ENCODE measurements at places on chromosomes 6 and 20. TPM values are rescaled to one million over a fixed set of nuclear protein-coding genes. Genes with fewer than 3 reads are reported as not detected.

The ERVFRD-1 gene
- total RNA-seq = 0.14 TPM

DNA sequence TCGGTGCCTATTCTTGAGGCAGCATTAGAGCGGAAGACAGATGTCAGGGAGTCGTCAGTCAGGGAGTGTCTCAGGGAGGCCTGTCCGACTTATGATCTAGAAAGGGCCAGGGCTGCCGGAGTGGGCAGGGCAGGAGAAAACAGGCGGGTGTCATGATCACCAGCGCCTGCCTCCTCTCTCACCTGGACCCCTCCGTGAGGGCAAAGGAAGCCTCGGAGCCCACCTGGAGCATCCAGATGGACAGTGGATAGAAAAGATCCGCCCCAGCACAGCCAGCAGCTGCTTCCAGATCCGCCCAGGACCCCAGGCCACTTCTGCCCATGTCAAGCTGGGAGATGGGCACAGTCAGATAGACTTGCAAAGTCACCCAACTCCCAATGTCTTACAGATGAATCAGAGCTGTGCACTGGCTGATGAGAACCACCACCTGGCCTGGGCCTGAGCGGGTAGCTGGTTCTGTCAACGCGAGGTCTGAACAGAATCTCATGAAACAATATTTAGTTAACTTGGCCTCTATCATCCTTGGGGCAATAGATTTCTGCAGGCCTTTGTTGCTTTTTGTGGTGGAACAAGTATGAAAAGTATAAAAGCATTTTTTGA is 22.2 kb downstream of the PSMG4 start:
- DNase-seq = peak; percentile 22

DNA sequence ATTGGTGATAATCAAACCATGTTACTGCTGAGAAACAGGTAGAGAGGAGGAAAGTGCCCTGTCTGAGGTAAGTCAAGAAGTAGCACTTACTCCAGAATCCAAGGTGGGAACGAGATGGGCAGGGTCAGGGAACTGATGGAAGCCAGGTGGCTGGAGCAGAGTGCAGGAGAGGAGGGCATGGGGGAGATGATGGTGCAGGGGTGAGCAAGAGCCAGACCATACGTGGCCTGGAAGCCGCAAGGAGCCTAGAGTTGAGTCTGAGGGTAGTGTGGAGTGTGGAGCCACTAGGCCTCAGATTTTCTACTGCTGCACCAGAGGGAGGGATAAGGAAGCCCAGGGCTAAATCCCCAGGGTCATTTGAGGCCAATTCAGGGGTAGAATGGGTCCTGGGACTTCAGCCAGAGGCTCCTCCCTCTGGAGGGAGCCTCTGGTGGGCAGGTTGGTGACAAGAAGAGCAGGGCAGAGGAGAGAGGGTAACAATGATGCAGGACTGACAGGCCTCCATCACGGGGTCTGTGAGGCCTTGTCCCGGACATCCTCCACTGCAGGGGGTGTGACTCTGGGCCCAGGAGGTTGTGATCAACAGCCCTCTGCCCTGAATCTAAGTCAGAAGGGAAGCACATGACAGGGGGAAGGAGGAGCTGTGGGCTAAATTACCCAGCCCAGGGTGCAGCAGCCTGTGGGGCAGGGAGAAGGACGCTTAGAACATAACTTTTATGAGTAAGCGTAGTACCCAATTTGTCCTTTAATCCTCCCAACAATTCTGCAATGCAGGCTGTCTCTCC is 28.7 kb downstream of the COX4I2 start:
- DNase-seq = peak; percentile 79

The NMBR gene
- total RNA-seq = not detected

DNA sequence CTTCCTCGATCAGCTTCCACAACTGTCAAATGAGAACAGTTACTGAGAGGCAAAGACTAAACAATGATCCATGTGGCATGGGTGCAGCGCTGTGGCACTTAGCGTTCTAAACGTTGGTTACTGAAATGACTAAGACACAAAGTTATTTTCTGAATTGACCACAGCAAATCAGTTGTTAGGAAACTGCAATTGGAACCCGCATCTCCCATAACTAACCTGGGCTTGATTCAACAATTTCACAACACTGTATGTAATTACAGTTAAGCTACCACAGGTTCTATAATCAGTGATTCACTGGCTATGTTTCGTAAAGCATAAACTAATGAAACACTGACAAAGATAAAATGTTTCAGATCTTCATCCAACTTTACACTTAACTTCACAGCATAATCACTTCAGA is 12.5 kb downstream of the WDR27 start:
- DNase-seq = no peak

- no peak for DNase-seq
Measured at GRCh38 chr6:131321589-131321988, 186.3 kb downstream of the AKAP7 start.

GRCh38 chr6:125994670-125995488 is 8.5 kb downstream of the TRMT11 start:
- no peak for DNase-seq

DNA sequence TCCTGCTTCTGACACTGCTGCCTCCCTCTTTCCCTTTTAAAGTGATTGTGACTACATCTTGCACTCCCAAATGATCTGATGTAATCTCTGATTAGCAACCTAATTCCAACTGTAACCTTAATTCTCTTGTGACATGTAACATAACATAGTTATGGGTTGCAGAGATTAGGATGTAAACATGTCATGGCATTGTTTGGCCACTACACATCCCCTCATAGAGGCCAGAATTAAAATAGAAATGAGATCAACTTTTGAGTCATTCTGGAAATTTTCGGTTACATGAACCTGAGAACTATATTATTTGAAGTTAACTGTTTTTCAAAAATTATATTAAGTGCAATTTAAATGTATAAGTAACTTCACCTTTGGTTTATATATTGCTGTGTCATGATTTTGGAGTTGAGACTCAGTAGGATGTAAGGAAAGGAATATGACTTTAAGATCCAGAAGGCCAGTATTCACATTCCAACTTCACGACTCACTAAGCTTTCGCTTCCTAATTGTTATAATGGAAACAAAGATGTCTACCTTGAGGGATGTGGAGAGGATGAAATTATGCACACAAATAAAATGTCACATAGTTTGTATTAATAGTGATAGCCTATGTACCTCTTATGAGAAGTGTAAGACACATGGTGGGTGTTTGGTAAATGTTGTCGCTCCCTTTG is 611.9 kb upstream of the MAP3K7 start:
- DNase-seq = no peak

DNA sequence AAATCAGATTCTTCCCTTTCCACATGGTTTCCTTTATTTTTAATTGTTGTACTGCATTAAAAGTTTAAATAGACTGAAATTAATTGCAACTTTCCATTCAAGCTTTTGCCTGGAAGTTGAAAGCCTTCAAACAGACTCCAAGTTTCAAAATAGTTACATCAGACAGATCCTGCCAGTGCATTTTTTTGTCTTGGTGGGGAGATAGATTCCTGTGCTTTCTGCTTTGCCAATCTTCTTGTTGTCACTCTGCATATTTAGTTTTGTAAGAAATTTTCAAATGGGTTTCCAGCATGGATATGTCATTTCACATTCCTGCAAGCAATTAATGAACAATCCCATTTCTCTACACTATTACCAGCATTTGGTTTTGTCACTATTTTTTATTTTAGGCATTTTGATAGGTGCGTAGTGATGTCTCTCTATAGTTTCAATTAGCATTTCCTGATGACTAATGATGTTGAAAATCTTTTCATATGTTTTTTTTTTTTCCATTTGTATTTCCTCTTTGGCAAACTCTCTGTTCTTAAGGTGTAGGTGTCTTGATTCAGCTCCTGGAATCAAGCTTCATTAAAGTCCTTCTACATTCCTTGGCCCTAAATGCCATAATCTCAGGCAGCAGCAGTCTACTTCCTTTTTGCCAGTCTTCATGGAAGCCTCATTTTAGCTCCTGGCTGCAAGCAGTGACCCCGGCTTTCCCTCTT is 40.5 kb downstream of the SCP2D1 start:
- DNase-seq = no peak

DNA sequence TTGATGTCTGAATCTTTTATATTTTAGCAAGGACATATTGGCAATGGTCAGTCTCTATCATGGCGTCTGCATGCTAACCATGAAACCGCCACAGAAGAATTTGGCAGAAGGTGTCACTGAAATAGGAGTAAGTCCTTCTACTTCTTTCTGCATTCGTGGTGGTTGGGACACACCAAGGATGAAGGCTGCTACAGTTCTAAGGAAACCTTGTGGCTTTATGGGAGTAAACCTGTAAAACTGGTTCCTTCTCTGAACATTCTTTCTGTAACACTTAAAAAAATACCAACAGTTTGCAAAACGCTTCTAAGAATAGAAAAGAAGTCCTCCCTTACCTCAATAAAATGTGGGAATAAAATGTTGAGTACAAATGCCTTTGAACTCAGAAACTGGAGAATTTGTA is 195.3 kb downstream of the SLC24A3 start:
- DNase-seq = no peak

DNA sequence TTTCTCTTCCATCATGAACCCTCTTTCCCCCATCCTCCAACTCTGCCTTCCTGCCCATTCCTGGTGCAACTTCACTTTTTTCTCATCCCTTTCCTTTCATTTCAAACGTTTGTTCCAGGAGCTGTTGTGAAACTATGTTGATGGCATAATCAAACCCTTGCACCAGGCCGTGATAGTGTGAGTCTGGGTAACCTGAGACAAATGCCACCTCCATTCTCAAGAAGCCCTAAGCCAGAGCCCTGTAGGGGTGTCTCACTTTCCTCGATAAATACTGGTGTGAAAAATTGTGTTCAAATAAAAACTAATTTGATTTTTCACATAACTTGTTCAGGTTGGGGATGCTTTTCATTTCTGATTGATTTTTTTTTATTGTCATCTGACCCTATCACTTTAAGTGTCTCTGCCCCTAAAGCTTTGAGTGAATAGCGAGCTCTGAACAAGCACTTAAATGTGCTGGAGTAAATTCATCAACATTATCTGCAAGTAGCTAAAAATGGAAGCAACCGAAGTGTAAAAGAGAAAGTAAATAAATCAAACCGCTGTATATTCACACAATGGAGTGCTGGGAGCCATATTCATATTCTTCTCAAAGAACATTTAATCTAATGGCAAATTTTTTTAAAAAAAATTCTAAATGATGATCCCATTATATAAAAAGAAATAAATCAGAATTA is 303.1 kb upstream of the CDYL start:
- no peak for DNase-seq

- no peak for DNase-seq
Measured at GRCh38 chr6:161344626-161345025, 70.8 kb upstream of the AGPAT4 start.

DNA sequence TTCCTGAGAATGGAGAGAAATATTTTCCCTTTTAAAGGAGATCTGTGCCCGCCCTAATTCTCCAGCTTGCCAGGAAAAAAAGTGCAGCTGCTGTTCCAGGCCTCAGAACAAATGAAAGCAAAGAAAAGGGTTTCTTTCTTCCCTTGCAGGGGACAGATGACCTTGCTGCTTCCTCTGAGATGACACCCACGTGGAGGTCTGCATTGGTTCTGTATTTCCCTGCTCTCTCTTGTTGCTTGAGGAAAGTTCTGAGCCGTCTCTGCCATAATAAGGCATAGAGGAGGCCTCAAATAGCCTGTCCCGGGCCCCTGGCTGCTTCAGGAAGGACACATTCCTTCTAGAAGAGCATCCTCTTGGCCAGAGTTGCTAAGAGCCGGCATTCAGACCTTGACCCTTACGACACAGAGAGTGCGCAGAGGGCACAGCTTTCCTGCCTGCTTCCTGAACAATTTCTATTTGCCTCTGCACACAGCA is 501.8 kb upstream of the SULF2 start:
- DNase-seq = no peak

- DNase-seq = no peak
Measured at GRCh38 chr20:24810676-24811407, 138.2 kb upstream of the CST7 start.

The TMEM74B gene
- 3.4 TPM for total RNA-seq

The APOM gene
- 2.0 TPM for total RNA-seq

DNA sequence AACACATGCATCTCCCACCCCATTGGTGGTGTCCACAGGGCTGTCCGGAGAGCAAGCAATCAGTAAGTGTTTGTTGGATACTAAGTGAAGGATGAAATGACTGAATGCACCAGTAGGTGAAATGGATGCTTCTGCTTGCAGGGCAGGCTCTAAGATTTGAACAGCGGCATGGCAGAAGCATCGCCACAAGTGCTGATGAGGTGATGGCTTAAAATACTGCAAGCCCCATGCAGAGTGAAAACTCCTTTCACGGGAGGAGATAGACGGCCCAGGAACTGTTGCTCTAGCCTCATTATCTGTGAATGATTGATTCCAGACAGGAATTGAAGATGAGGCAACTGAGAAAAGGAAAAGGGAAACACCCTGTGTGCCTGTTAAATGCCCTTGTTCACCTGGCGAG is 158.9 kb downstream of the LY86 start:
- no peak for DNase-seq

- no peak for DNase-seq
Measured at GRCh38 chr6:36729161-36729524, 31.5 kb downstream of the RAB44 start.

The E2F1 gene
- total RNA-seq = 5.9 TPM

The TOP1 gene
- total RNA-seq = 64.3 TPM

The WDR27 gene
- total RNA-seq = 33.4 TPM

DNA sequence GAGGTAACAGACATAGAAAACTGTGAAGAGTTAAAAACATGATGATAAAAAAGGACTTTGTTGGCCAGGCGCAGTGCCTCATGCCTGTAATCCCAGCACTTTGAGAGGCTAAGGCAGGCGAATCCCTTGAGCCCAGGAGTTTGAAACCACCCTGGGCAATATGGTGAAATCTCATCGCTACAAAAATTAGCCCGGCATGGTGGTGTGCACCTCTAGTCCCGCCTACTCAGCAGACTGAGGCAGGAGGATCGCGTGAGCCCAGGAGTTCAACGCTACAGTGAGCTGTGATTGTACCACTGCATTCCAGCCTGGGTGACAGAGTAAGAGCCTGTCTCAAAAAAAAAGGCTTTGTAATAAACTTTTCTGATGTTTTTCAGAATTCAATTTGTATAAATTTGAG is 60.1 kb downstream of the GFOD1 start:
- DNase-seq = no peak

GRCh38 chr6:134706153-134706552 is 243.7 kb downstream of the ALDH8A1 start:
- DNase-seq = no peak

DNA sequence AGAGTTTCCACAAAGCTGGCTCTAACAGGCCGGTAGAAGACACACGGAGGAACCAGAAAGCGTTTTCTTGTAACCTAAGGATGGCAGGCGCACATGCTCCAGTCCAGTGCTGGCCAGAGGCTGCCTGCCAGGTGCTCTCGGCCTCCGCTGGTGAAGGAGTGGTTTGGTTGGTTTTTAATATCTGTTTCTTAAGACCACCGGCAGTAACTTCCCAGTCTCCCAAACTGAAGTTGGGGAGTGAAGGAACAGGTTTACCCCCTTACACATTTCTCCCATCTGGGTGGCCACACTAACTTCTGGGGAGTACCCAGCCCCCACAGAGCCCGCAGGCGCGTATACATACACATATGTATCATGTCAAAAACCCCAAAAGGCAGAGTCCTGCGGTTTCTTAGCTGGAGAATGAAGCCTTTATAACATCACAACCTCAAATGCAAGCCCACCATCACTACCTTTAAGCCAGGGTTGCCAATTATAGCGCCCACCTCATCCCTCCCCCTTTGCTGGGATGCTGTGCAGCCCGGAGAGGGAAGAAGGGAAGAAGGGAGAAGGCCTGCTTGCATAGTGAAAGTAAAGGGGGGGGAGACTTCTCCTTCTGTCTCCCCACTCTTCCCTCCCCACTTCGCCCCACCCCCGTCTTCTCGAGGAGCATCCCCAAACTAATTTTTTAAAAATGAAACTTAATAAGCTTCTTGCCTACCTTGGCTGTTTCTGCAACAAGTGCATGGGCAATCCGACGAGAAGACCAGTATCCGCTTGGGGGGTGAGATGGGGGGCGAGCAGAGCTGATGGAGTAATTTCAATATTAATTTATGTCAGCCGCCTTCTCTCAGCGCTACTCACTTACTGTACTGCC is 1.0 kb downstream of the TRERF1 start:
- DNase-seq = peak; percentile 30

All from left colon (tissue), 2 donors.